ENCODE measurements at places on chromosomes 1 and 21.

GRCh38 chr1:216531263-216532239 lies 108.3 kb upstream of the USH2A start:
- peak; percentile 15 for DNase-seq

GRCh38 chr1:58460469-58460868 lies 86.1 kb downstream of the OMA1 start:
- no peak for DNase-seq

- DNase-seq, result no peak
Measured at GRCh38 chr1:17795081-17795809, 40.1 kb downstream of the ACTL8 start.

GRCh38 chr1:180168786-180169639 lies 14.3 kb downstream of the QSOX1 start:
- no peak for DNase-seq

GRCh38 chr1:157105298-157105987 lies 5.8 kb upstream of the ETV3L start:
- no peak for DNase-seq

DNA sequence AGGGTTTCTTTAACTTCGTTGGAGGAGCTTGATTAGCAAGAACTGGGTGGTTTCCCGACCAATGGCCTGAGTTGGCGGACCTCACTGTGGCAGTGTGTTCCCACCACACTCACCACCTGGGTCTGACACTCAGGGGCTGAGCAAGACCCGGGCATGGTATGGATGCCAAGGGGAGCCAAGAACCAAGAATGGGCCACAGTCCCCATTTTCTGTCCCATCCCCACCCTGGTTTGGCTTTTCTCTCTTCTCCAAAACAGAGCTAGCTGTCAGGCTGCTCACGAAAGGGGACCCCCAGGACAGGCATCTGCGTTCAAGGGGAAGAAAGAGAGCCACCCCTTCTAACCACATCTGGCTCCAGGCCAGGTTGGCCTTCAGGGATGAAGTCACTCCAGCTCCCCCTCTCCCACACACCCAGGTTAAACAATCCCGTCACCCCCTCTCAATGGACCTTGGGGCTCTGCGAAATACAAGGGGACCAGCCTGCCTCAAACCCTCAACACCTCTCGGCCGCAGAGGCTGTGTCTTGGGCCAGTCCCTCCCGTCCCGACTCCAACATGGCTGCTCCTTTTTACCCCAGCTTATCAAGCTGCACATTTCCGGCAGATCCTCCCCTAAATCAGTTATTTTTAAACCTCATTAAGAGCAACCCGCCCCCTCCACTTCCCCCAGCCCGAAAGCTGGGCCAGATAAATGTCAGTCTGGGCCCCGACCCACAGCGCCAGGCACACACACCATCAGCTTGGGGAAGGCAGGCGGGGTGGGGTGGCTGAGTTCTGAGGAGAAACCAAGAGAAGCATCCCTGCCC lies 3.4 kb downstream of the TAGLN2 start:
- no peak for DNase-seq

- no peak for DNase-seq
Measured at GRCh38 chr1:44670751-44671640, 3.3 kb downstream of the TMEM53 start.

DNA sequence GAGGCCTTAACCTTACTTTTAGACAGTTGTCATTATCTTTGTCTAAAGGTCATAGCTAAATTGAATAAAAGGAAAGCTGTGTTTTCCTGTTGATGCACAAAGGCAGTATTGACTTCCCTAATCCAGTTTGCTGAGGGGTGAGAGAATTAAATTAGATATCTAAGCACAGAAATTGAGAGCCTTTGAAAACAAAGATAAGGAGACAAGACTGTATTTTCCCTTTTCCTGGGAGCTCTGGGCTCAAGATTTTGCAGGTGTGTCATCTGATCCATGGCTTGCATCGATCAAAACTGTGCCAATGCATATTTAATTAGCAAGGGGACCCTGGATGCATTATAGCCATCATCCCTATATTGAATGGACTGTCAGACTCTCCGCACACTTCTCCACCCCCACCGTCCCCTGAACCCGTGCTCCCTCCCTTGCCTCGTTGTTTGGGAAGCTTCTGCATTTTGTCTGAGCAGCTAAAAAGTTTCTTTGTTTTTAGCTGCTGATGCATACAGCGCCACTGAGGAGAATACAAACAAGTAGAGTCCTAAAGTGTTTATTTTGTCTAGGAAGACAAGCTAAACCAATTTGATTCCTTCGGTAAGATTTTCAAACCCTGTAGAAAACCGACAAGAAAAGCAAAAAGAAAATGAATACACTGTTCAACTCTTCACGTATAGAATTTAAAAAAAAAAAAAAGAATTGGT lies 186.3 kb downstream of the NFIA start:
- peak; percentile 92 for DNase-seq

DNA sequence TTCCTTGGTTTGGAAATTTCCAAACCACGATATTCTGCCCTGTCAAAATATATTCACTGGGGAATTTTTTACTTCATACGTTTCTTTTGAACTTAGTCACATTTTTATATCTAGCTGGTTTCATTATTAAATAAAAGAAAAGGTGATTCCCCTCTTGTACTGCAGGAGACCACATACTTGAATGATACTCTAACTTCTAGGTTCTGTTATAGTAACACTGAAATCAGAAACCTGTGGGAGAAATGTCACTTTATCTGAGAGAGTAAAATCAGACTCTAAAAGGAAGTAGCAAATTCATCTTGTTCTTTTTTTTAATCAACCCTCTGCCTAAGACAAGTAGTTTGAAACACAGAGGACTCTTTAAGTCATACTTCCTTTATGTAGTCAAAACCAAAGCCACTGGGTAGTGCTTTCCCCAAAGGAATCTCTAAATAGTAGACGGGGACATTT lies 34.4 kb downstream of the MRPL39 start:
- no peak for DNase-seq

DNA sequence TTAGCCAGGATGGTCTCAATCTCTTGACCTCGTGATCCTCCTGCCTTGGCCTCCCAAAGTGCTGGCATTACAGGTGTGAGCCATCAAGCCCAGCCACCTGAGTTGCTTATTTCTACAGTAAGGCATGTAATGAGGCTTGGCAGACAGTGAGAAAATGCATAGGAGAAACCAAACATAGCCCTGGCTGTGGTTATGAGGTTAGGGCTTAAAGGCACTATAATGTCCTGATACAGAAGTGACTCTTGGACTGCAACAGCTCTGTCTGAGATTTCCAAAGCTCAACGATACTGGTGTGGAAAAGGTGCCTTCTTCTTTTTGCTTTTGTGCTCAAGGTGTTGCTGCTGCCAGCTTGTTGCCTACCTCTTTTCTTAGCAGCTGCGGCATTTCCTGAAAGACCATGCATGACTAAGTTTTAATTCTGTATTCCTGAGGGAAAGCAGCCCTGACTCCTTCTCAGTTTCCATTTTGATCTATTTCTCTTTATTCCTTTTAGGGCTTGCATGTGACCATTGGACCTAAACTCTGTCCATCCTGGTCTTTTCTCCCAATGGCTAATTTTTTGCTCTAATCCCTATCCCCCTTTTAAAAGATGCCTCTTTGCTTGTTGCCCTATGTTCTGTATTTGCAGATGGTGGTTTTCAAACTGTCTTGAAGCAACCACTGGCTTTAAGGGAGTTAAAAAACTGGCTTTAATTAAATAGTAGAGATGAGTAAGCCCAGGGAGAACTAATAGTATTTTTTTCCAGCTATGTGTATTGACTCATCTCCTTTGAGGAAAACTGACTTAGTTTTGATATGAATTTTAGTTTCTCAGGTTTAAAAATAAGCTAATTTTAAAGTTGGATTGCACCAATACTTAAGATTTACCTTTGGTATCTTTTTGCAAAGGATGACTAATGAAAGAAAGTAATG lies 70.3 kb downstream of the KIF1B start:
- DNase-seq, result no peak

DNA sequence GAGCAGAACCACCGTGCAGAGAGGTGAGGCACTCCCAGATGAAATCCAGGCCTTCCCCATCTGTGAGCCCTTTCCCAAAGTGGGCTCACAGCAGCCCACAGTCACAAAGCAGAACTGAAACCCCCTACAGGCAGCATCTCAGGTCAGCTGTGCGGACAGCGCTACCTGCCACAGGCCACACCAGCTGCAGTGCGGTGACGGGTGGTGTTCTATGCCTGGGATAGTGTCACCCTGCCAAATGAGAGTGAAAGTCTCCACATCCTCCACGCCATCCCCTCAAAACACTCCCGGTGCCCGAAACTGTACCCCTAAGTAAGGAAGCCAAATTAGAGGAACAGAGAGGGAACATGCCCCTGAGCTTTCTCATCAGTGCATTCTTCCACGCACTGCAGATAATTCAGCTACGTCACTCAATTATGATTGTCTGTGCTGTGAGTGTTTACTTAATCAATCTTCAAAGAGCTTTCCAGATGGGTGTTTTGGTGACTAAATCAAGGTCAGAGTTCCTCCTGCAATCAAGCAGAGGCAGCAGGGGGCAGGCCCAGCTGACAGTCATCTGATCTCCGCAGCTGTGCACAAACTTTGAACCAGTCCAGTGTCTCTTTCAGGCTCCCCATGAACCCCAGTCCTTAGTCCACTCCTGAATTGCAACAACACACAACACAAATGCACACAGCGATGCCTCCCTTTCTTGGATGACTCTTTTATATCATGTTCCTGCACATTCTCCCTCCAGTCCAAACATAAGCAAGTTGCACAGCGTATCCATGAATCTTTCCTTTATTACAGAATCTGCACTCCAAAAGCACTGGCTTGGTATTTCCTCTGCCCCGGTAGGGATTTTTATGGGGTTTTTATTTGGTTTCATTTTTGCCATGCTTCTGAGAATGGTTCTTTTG lies 150.0 kb downstream of the TOMM20 start:
- peak; percentile 93 for DNase-seq

- DNase-seq, result no peak
Measured at GRCh38 chr21:44370027-44370735, 16.8 kb downstream of the TRPM2 start.

DNA sequence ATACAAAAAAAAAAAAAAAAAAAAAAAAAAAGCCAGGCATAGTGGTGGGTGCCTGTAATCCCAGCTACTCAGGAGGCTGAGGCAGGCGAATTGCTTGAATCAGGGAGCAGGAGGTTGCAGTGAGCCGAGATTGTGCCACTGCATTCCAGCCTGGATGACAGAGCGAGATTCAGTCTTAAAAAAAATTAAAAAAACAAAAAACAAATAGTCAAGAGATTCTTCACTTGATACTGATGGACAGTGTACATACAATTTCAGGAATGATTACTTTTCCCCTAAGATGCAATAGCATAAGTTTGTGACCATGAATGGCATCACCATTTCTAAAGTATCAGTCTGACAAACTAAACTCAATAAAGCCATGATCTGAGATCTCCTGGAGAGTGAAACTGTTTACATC lies 60.8 kb upstream of the IVNS1ABP start:
- no peak for DNase-seq

DNA sequence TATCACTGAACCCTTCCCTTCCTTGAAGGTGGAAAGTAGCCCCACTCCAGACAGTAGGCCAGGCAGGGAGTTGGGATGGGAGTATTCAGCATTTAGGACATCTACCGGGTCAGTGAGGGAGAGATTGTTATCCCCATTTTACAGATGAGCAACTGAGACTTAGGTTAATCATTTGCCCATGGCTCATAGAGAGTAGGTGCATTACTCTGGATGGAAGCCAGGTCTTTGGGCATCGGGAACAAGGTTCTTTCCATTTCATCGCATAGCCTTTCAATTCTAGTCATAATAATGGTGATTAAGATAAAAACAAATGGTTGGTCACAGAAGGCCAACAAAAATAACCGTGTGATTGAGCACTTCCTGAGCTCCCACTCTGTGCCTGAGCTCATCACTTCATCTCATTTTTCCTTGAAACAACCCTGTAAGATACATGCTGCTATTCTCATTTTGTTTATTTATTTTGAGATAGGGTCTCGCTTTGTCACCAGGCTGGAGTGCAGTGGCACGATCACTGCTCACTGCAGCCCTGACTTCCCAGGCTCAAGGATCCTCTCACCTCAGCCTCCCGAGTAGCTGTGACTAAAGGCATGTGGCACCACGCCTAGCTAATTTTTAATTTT lies 64.8 kb downstream of the NAV1 start:
- no peak for DNase-seq

GRCh38 chr1:206885341-206886060 lies 11.7 kb upstream of the IL24 start:
- no peak for DNase-seq

GRCh38 chr1:205279986-205280385 lies 41.6 kb downstream of the NUAK2 start:
- no peak for DNase-seq

- DNase-seq, result no peak
Measured at GRCh38 chr1:159190441-159190840, 14.2 kb upstream of the ACKR1 start.

DNA sequence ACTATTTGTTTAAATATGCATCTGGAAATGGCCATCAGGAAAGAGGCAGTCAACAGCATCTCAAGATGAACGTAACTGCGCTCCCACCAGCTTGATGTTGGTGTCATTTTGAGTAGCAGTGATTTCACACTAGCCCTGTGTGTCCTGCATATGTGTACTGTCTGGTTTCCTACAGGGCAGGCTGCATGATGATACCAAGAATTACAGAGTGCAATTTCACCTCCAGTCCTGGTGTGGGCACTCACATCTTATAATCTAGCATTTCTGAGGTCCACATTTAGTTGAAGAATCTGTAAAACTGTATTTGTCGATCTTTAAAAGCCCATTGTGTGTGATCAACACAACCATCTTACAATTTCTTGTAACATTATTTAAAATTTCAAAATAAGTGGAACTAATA lies 336.4 kb downstream of the PAPPA2 start:
- no peak for DNase-seq

DNA sequence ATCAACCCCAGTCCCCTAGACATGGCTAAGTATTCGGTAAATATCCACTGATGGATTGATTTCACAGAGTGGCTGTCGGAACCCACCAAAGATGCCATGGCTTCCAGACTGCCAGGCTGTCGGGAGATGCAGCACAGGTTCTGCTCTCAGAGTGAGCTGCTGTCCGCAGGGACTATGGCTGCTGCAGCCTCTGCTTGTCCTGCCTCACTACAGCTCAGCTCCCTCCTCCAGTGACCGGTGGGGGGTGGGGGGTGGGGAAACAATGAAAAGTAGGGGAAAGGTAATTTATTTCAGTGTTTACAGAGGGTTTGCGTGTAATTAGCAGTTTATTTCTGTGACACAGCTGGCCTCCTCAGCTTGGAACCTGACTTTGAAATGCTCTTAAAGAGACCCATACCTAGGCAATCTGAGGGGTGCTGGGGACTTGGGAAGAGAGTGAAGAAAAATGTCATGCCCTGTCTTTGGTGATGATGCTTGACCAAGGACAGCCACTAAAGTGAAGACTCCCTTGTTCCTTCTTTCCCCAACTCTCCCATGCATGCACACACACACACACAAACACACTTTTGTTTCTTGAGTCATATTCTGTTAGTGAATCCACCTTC lies 109.0 kb downstream of the CACNA1E start:
- no peak for DNase-seq

- DNase-seq, result no peak
Measured at GRCh38 chr1:21201650-21202049, 25.0 kb upstream of the EIF4G3 start.

GRCh38 chr1:64864018-64864940 lies 102.1 kb downstream of the JAK1 start:
- DNase-seq, result peak; percentile 53

GRCh38 chr21:32727687-32728455 lies at the start of gene SYNJ1:
TSS of gene SYNJ1 (minus strand) at chr21:32728013. CDS start at chr21:32726895, 1,118 bp downstream.
- DNase-seq, result peak; percentile 96

- DNase-seq, result no peak
Measured at GRCh38 chr21:26148071-26148839, 22.3 kb downstream of the APP start.

Measured in globus pallidus (tissue), 1 donor.